ENCODE measurements at places on chromosomes 1 and 21.

DNA sequence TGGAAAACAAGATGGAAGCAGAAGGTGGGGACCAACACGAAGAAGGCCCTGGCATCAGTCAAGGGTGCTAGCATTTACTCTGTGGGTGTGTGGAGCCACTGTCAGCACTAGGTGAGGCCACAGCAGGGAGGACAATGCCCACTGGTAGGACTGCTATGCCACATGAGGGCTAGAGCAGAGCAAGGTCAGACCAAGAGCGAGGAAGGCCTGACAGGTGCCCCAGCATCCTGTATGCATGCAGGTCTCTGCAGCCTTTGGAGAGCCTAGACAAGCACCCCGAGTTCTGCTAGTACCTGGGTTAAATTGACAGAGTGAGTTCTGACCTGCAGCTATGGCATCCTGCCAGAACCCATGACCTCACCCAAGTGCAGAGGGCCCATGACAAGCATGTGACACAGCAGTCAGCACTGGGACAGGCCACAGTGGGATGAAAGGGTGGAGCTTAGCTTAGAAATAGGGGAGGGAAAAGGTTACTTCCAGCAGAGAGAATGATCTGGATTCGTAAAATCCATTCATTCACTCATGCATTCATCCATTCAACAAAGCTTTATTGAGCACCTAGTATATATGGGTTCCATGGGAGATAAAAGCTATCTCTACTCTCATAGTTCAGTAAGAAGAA, 9.0 kb upstream of the CSF1 start:
- no peak for DNase-seq

GRCh38 chr1:226279498-226279897, 29.5 kb downstream of the LIN9 start:
- no peak for DNase-seq

DNA sequence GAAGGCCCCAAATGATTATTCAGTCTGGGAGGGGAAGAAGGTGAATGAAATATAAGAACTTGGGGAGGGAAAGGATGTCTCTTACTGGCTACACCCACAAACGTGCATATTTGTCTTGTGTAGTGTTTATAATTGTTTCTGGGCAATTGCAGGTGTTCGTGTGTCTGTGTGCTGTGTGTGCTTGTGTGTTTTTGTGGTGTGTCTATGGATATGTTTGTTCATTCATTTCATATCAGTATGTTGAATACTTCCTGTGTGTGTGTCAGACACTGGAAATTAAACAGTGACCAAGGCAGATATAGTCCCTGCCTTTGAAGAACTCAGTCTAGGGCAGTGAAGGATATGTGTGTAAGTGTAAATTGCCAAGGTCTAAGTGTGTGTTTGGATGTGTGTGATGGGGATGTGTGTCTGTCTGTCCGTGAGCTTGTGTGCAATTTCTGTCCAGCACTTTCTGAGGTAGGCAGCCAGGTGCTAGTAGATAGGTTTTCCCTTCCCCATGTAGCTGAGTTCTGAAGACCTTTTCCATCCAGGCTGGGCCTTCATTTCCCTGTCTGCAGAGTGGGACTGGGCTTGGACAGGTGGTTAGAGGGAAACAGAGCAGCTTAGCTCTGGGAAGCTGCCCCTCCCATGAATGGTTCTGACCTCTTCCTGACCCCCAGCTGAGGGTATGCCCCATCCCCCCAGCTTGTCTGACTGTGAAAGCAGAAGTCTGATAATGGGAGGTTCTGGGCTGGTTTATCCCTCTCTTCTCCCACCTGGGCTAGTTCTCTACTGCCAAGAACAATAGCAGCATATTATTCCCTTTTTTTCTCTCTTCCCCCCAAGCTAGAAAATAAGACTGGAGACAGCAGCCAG, 3.8 kb downstream of the AGO1 start:
- no peak for DNase-seq

DNA sequence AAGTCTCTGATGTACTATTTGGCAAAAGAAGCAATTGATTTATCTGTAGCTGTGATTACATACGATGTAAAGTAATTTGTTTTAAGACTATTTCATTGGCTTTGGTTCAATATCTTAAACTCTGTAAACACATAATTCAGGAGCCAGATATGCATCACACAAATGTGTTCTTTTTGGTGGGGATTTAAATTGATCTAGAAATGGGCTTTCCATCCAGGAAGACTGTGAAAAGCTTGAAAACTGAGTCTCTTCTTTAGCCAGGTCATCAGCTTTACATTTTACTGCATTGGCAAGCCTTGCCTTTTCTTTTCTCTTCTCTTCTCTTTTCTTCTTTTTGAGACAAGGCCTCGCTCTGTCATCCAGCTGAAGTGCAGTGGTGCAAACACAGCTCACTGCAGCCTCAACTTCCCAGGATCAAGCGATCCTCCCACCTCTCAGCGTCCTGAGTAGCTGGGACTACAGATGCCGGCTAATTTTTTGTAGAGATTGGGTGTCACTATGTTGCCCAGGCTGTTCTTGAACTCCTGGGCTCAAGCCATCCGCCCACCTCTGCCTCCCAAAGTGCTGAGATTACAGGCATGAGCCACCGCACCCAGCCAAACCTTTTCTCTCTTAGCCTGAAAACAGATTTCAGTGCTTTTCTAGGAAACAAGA, 1.4 kb downstream of the RCAN3 start:
- no peak for DNase-seq

GRCh38 chr1:173122958-173123852, 72.5 kb upstream of the TNFSF18 start:
- no peak for DNase-seq

GRCh38 chr1:5394111-5394510, 598.1 kb downstream of the NPHP4 start:
- no peak for DNase-seq

GRCh38 chr1:155529929-155530328, 32.7 kb downstream of the ASH1L start:
- DNase-seq = no peak

- no peak for DNase-seq
Measured at GRCh38 chr1:18734001-18734400, 103.4 kb downstream of the PAX7 start.

GRCh38 chr21:42706765-42707164, 53.3 kb downstream of the PDE9A start:
- DNase-seq = no peak

GRCh38 chr1:177007437-177008161, 156.9 kb downstream of the ASTN1 start:
- no peak for DNase-seq

DNA sequence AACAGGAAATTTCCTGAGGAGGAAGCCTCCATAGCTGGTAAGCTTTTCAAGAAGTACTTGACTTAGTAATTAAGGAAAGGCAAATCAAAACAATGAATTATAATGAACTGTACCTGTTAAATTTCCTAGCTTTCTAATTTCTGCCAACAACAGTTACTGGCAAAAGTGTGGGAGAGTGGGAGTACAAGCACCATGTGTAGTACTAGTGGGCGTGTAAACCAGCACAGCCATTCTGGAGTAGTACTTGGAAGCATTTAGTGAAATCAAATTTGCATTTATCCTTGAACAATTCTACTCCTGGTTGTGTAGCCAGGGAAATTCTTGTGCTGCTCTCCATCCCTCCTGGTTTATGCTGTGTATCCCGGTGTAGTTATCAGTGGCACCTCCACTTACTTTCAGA, 190.8 kb downstream of the PRDM2 start:
- DNase-seq = no peak

DNA sequence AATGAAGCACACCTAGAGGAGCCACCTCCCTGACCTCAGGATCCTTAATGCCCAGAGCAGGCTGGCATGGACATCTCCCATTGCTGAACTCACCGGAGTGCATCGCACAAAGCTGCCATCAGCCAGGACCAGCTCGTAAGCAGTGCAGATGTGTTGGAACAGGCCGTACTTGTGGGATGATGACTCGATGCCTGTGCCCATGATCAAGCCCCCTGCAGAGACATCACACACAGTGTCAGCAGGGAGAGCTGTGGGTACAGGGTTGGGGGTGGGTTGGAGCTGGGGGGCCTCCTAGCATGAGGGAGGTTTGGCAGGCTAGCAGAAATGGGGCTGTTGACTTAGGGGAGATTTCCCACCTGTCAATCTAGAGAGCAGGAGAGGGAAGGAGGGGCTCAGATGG, 12.0 kb downstream of the DHCR24 start:
- no peak for DNase-seq
